ENCODE measurements at places on chromosomes 13 and 19. TPM values are rescaled to one million over a fixed set of nuclear protein-coding genes. Genes with fewer than 3 reads are reported as not detected.

GRCh38 chr19:32873247-32873959 is 3.8 kb upstream of the SLC7A9 start:
- no peak for DNase-seq

DNA sequence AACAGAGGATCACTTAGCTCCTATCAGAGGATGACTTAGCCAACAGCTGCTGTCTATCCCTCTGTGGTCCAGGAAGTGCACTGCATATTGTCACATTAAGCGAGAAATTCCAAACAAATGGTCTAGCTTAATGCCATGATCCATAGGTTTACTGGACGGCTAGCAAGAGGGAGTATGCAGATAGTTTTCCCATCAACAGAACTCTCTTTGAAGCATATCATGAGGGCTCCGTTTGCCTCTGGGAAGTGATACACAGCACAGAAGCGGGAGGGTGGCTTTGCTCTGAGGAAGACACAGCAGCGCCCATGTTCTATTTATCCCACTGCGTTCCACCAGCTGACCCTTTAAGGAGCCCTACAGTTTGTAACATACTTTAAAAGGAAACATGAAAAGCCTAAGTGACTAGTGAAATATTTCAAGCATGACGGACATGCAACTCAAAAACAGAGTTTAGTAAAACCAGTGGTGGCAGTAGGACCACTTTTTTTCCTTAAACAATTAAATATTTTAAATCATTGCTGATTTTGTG is 52.7 kb downstream of the COL4A1 start:
- no peak for DNase-seq

The NCR1 gene
- 0.53 TPM for polyA plus RNA-seq

The GRIN2D gene
- 1.4 TPM for polyA plus RNA-seq

GRCh38 chr13:101967781-101968180 is 434.1 kb downstream of the FGF14 start:
- no peak for DNase-seq

Data from forelimb muscle (tissue), 1 donor.